ENCODE measurements at places on chromosomes 4 and X.

DNA sequence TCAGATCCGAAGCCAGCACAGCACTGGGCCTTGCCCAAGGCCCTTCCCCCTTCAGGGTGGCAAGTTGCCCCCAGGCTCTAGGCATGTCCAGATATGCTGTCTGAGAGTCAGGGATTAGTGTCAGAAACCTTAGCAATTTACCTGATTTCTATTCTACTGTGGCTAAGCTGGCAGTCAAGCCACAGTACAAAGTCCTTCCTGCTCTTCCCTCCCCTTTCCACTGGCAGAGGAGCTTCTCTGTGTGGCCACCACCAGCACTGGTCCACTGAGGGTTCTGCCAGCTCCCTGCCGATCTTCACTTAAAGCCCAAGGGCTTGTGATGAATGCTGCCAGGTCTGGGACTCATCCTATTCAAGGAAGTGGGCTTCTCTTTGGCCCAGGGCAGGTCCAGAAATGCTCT lies 324.5 kb upstream of the RPS6KA3 start:
- ATAC-seq = no peak

- ATAC-seq = no peak
Observed at GRCh38 chr4:78689700-78690323, 86.3 kb upstream of the BMP2K start.

- ATAC-seq = no peak
Observed at GRCh38 chr4:171719691-171720090, 93.5 kb upstream of the GALNTL6 start.

- ATAC-seq = no peak
Observed at GRCh38 chr4:42119886-42120285, 32.6 kb downstream of the BEND4 start.

DNA sequence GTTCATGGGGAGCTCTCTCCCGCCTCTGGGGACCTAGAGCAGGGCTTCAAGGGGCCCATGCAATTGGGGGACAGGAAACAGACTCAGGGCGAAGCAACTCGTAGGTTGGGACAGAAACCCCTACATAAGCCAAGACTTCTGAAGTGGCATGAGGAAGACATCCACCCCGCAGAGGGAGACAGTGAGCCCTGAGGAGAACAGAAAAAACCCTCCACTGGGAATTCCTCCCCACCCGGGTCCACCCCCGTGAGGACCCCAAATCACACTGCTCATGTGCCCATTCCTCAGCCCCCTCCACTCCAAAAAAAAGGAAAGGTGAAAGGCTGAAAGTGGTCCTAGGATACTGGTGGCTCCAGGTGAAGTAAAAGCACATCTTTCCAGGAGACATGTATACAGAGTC lies 74.0 kb downstream of the CPZ start:
- no peak for ATAC-seq

DNA sequence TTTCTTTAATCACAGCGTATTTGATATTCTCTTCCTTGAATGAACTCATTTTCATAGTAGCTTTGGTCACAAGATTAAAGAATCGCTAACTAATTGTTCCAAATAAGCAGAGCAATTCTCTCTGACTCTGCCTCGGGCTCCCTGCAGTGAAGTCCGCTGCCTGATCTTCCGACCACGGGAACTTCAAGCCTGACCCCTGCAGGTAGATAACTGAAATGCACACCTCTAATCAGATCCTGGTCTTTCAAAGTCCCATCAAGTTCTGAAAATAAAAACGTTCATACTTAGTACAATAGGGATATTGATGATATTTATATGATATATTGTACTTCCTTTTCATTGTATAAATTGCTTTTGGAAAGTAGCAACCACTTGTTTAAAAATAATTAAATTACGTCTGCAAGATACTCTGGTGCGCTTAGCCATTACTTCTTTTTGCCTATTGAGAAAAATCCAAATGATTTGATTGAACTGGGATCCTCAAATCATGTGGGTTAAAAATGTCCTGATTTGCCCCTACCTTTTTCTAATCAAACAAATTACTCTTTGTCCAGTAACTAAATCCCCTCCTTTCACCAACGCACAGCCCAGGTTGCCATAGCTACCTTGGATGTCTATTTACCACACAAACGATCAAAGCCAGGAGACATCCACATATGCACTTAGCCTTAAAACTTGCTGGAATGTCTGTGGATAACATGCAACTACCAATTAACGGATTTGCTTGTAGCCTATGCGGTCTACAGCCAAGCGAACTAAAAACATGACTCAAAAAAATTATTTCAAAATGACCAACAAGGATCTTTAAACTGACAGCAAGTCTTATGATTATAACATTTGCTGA lies 4.2 kb downstream of the MID1 start:
- no peak for ATAC-seq

- no peak for ATAC-seq
Observed at GRCh38 chr4:24473309-24473721, 111.0 kb downstream of the DHX15 start.

DNA sequence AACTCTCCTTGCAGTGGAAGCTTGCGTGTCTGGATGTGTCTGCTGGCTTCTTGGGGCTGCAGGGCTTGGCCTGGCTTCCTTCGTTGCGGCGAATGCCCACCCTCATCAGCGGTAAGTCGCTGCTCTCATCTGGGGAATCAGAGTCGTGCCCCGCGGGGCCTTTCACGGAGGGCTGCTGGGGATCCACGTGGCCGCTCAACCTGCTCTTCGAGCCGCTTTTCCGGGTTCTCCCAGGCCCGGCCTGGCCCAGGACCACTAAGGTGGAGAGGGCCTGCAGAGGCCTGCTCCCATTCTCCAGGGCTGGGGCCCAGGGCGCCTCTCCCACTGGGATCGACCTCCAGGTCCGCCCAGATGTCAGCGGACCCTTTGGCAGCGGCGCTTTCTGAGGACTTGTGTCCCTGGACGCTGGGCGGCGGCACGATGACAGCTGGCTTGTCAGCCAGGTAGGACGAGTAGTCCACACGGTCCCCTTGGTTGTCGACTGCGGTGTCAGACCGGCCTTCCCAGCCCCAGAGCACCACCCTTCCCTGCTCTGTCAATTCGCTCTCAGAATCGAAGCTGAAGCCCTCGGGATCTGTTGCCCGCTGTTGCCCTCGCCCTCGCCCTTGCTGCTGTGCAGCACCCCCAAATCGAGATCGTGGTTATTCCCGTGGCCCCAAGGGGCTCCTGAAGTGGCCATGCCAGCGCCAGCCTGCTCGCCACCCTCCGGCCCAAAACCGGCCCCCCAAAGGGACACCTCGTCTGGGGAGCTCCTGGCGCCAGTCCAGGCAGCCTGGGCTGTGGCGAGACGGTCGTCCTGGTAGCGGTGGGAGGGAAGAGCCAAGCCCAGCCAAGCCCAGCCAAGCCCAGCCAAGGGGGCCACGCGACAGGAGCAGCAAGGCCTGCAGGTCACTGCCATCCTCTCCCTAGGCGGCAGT lies 37.8 kb upstream of the NHSL2 start:
- no peak for ATAC-seq

GRCh38 chr4:139988863-139989765 lies 164.9 kb downstream of the MAML3 start:
- peak; percentile 95 for ATAC-seq

DNA sequence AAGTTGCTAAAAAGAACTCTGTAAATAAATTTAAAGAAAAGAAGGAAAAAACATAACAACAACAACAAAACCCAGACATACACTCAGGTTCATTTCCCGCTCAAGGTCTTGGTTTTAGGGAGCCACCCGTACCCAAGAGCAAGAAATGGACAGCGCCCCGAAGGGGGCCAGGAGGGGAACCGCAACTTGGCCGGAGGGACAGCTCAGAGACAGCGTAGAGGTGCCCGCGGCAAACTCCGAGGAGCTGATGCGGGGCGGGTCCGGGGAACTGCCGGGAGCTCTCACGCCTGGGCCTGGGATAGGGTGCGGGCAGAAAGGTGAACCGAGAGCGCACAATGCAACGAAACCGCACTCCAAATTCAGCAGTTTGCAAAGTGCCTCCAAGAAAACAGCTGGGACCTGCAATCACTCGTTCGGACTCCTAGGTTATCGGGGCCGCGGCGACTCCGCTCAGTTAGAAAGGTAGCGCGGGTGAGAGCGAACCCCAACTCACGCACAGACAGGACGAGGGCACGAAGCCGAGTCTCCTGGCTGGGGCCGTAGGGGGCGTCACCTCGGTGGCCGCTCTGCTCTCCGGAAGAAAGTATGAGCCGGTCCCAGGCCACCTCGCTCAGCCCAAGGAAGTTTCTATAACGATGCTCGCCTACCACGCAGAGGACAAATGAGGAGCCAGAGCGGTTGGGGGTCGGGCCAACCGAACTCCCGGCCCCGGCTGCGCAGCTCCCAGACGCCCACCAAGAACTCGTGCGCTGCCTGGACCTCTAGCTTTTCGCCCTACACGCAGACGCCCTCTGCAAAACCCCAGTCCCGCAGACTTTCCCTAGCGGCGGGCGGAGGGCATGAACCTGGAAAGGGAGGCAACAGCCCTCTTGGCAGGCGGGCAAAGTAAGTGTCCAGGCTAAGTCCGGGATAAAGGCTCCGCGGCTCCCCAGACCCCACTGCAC lies 1.4 kb downstream of the NDNF start:
- peak; percentile 15 for ATAC-seq

DNA sequence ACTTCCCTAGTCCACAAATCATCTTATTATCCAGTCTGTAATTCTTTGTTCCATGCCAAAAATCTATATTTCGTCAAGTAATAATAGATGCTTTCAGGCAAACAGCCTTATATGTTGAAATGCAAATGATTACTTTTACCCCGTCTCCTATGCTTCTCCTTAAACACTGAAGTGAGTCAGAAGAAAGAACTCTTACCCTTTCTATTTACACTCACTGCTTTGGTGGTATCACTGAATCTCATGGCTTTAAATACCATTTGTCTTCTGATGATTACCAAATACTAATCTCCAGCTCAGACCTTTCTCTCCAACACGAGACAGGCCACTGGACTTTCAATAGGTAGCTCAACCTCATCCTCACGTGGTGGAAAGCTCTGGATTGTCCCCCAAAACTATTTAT lies 558.1 kb downstream of the IL1RAPL1 start:
- ATAC-seq = no peak

- ATAC-seq = no peak
Observed at GRCh38 chrX:139085404-139085803, 373.9 kb upstream of the FGF13 start.

- ATAC-seq = peak; percentile 24
Observed at GRCh38 chr4:99088023-99088449, 552 bp downstream of the ADH5 start.

Measured in activated T-helper 17 cell treated with anti-CD3 and anti-CD28 coated beads, Interleukin-2, amount 50 U/mL, for 72 hours (primary cell).